ENCODE measurements at places on chromosomes 11 and 22.

GRCh38 chr22:36611241-36611976 lies 82.4 kb upstream of the EIF3D start:
- no peak overlapping the region for H3K27ac ChIP-seq
- peaks cover 77% of the 10 kb centered on the region for H3K27me3 ChIP-seq
- DNase-seq, result no peak
- peaks cover 2% of the 10 kb centered on the region for H3K36me3 ChIP-seq

GRCh38 chr11:46121724-46122477 lies 647 bp upstream of the PHF21A start:
- peaks cover 20% of the 10 kb centered on the region for H3K4me1 ChIP-seq
- no peaks in the 10 kb centered on the region for H3K36me3 ChIP-seq
- H3K27me3 ChIP-seq, result no peaks in the 10 kb centered on the region
- peak overlapping the region; percentile 91 for H3K4me3 ChIP-seq
- peak overlapping the region; percentile 88 for H3K27ac ChIP-seq

DNA sequence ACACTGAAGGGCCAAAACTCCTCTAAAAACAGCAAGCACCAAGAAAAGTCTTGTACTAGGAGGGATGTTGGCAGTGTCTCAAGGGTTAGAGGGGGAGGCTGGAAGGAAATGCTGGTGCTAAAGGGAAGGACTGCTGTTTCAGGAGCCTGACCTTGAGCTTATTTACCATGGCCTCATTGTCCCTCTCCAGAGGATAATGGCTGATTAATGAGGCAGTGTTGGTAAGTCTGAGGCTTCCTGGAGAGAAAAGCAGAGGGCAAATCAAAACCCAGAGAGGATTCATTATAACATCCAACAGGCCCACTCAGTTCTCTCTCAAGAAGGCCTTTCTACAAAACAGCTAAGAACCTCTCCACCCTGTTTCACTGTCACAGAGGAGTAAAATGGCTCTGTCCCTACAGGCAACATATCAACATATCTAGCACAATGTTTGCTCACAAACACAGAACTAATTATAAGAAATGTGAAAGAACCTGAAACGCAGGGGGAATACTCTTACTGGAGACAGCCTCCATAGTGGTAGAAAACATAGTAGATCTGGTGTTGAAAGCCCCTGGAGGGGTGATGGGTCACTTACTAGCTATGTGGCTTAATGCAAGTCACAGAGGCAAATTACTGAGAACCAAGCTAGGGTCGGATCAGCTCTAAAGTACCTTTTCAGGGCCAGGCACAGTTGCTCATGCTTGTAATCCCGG lies 31.4 kb downstream of the NUMA1 start:
- H3K4me3 ChIP-seq, result no peak overlapping the region

GRCh38 chr22:17705546-17705945 lies 67.0 kb downstream of the BCL2L13 start:
- H3K4me3 ChIP-seq, result no peak overlapping the region
- H3K27ac ChIP-seq, result peak overlapping the region; percentile 83
- no peak for DNase-seq
- H3K36me3 ChIP-seq, result peaks cover 56% of the 10 kb centered on the region

DNA sequence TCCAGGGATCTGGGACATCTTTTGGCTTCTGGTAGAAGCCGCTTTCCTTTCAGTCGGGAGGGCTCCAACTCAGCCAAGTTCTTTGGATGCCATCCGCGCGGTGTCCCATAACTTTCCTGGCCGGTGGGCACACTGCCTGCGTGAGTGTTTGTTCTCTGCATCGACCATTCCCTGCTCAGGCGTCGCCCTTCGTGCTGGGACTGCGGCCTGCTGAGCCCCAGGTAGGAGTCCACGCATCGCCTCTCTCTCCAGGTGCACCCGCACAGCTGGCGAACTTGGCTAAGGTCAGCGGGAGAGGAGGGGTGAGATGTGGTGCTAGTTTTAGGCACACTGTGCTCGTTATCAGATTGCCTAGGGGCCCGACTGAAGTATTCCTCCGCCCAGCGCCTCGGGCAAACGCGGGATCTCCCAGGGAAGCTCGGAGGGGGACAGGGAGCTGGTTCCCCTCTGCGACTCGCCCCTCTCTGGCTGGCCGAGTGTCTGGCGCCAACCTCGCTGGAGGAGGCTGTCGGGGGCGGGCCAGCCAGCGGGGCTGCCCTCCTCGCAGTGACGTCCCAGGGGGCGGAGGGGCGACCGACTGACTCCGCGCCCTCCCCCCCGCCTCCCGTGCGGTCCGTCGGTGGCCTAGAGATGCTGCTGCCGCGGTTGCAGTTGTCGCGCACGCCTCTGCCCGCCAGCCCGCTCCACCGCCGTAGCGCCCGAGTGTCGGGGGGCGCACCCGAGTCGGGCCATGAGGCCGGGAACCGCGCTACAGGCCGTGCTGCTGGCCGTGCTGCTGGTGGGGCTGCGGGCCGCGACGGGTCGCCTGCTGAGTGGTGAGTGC lies at the start of gene LAYN:
Gene LAYN (plus strand): TSS at position 607 of the 823 bp plus-strand sequence. CDS start 124 bp downstream, at position 731.
- H3K27ac ChIP-seq, result peak within 1 kb of the TSS; percentile 86
- peak within 1 kb of the TSS; percentile 84 for H3K4me3 ChIP-seq
- peak; percentile 39 for DNase-seq
- H3K36me3 ChIP-seq, result no peaks in the 10 kb centered on the region
- H3K27me3 ChIP-seq, result no peaks in the 10 kb centered on the region

DNA sequence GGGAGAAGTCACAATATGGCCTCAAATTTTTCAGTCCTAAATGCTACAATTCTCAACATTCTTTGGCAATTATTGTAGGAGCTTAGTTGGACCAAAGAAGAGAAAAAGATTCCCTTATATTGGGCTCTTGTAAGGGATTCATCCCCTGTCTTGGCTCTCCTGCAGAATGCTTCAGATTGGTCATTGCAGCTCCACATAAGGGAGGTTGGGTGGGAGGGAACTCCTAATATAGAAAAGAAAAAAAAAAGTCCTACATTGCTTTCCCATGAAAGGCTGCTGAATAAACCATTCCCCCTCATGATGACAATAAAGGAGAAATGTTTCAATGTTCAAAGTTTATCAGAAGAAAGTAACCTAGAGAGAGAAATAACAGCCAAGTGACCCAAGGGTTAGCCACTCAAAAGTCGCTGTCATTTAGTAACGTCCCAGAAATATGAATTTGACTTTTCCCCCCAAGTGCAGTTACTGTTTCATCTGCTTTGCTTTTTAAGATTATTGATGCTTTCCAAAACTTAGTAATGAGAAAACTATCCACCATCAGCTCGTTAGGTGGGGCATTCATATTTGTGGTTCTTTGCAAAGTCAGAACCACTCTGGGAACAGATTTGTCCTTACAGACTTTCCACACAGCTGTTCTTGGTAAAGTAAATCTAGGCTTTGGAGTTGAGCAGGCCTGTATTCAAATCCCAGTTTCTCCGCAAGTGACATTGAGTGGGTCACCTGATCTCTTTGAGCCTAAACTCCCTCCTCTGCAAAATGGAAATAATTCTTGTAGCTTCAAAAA lies 5.0 kb upstream of the SLC1A2 start:
- peaks cover 49% of the 10 kb centered on the region for H3K27me3 ChIP-seq
- no peak for DNase-seq
- no peak overlapping the region for H3K27ac ChIP-seq
- no peaks in the 10 kb centered on the region for H3K36me3 ChIP-seq
- peaks cover 7% of the 10 kb centered on the region for H3K4me1 ChIP-seq
- no peak overlapping the region for H3K4me3 ChIP-seq

DNA sequence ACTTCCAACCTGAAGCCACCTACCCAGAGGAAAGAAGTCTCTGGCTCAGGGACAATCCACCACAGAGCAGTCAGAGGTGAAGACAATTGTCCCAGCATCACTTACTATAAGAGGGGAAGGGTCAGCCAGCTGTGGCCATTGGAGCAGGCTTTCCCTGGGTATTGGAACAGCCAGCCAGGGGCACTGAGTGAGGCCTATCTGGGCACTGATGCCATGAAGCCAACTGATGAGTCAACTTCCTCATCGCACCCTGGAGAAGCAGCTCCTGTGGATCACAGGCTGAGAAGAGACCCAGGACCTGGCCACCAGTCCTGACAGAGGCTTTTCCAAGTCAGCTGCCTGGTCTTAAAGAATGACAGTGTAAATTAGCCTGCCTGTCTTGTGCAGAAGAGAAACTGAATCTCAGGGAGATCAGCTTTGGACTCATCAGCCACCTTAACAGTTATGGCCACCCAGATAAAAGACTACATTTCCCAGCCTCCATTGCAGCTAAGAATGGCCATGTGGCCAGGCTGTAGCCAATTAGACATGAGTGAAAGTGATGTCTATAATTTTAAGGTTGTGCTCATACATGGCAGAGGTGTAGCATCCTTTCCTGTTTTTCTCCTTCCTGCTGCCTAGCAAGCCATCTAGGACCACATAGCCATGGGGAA lies 19.0 kb downstream of the CHST1 start:
- peaks cover 10% of the 10 kb centered on the region for H3K27me3 ChIP-seq
- no peak for DNase-seq

GRCh38 chr11:13465909-13466371 lies 2.9 kb upstream of the BTBD10 start:
- H3K4me3 ChIP-seq, result no peak overlapping the region
- DNase-seq, result no peak
- H3K4me1 ChIP-seq, result peaks cover 15% of the 10 kb centered on the region
- no peak overlapping the region for H3K27ac ChIP-seq

- no peaks in the 10 kb centered on the region for H3K4me1 ChIP-seq
- H3K27ac ChIP-seq, result no peak overlapping the region
- no peak for DNase-seq
Measured at GRCh38 chr11:131005829-131006228, 89.5 kb upstream of the SNX19 start.

GRCh38 chr11:45816614-45817013 lies 11.7 kb downstream of the SLC35C1 start:
- H3K4me1 ChIP-seq, result peaks cover 4% of the 10 kb centered on the region
- H3K36me3 ChIP-seq, result peaks cover 3% of the 10 kb centered on the region
- no peak overlapping the region for H3K4me3 ChIP-seq
- no peak for DNase-seq
- H3K27ac ChIP-seq, result no peak overlapping the region

Data from naive thymus-derived CD8-positive, alpha-beta T cell (primary cell).